ENCODE measurements at places on chromosomes 13 and 19. TPM values are rescaled to one million over a fixed set of nuclear protein-coding genes. Genes with fewer than 3 reads are reported as not detected.

Gene LRRC63
- not detected for polyA plus RNA-seq

Gene CDX2
- polyA plus RNA-seq: not detected

Gene DAND5
- polyA plus RNA-seq: not detected

Gene LGALS14
- not detected for polyA plus RNA-seq

Gene SLC25A30
- 14.3 TPM for polyA plus RNA-seq

Gene VSTM1
- polyA plus RNA-seq: not detected

Gene OR7E24
- not detected for polyA plus RNA-seq

Gene PCDH20
- polyA plus RNA-seq: not detected

Gene OBI1
- polyA plus RNA-seq: 9.4 TPM

Gene NBEA
- 1.3 TPM for polyA plus RNA-seq

Gene S1PR5
- polyA plus RNA-seq: 0.10 TPM

GRCh38 chr13:26762745-26763345, 2.3 kb upstream of the GPR12 start:
- DNase-seq: no peak

GRCh38 chr19:47826800-47827199, 5.1 kb downstream of the CRX start:
- DNase-seq: no peak

GRCh38 chr13:80462567-80462966, 121.6 kb upstream of the SPRY2 start:
- DNase-seq: no peak

DNA sequence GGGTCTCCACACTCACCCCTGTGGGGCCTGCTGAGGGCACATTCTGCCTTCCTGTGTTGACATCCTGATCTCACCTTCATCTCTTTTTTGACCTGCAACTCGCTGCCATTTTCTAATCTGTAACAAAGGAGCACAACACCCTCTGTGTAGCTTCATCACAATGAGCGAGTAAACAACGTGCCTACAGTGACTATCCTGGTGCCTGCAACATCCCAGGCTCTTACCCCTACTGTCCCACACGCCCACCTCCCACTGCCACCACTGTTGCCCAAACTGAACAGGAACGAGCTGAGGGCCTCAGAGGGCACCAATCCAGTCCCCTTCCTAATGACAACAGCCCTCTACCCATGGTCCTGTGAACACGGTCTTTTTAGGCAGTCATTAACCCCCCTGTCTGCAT, 102.2 kb upstream of the GJB6 start:
- DNase-seq: no peak

GRCh38 chr19:35534803-35535480, 1.7 kb downstream of the GAPDHS start:
- no peak for DNase-seq

GRCh38 chr19:6098574-6098973, 11.7 kb downstream of the RFX2 start:
- DNase-seq: no peak

- DNase-seq: no peak
These were observed 360 bp downstream of the DDX39A start for GRCh38 chr19:14418856-14419105.

DNA sequence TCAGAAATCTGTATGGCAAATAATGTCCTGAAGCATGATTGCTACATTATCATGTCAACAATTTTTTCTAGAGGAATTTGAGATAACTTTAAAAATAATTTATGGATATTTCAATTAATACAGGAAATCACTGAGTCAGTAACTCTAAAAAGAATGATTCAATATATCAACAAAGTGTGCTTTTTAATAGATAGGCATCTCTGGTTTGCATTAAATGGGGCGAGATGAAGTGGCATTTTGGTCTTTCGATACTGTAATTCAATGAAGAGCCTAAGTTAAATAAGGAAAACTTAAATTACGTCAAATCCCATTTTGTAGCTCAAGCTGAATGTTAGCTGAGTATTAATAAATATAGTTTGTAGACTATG, 342.8 kb downstream of the DACH1 start:
- DNase-seq: no peak

DNA sequence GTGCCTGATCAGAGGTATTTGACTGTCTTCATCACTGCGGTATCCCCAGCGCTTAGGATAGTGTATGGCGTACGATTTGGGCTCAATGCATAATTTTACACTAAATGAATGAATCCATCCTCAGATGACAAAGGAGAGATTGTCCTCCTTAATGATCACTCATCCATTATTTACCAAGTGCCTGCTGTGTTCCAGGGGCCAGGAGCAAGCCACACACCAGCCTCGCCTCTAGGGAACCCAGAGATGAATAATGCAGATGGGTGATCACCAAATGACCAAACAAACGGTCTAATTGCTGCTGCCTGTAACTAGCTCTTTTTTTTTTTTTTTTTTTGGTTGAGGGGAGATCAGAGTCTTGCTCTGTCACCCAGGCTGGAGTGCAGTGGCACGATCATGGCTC, 5.9 kb upstream of the GPR32 start:
- DNase-seq: no peak

DNA sequence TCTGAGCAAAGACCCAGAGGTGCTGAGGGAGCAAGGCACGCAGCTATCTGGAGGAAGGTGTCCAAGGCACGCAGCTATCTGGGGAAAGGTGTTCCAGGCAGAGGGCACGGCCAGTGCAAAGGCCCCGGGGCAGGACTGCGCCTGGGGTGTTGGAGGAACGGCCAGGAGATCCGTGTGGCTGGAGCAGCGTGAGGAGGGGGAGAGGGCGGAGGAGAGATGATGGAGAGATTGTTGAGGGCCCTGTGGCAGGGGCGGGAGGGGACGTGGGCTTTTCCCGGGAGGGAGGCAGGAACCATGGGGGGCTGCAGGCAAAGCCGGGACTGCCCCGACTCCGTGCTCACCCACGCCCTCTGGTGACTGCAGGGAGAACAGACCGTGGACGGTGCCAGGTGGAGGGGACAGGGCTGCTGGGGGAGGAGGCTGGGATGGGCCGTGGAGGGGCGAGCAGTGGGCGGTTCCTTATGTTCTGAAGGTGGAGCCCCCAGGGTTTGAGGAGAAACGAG, 13.3 kb upstream of the MISP start:
- DNase-seq: no peak

- no peak for DNase-seq
These were observed 66.7 kb downstream of the FOXO1 start for GRCh38 chr13:40599747-40600146.

GRCh38 chr19:54871696-54872095, 2.3 kb upstream of the FCAR start:
- no peak for DNase-seq

GRCh38 chr13:104487006-104487405, 1420.8 kb upstream of the SLC10A2 start:
- no peak for DNase-seq

DNA sequence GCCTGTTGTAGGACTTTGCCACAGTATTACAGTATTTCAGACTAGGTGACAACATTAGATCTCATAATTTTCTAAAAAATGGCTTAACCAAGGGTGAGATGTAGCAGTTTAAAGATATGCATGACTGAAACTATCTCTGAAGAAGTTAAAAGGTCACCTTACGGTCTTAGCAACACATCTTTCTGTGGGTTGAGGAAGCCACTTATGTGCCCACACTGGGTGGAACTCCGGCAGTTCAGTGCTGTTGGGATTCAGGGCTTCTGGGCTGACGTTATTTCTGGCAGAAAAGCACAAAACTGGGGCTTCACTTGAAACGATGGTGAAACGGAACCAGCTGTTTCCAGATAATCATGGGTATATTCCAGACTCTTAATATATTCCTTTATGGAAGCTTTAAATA, 697.3 kb downstream of the PCDH9 start:
- no peak for DNase-seq

DNA sequence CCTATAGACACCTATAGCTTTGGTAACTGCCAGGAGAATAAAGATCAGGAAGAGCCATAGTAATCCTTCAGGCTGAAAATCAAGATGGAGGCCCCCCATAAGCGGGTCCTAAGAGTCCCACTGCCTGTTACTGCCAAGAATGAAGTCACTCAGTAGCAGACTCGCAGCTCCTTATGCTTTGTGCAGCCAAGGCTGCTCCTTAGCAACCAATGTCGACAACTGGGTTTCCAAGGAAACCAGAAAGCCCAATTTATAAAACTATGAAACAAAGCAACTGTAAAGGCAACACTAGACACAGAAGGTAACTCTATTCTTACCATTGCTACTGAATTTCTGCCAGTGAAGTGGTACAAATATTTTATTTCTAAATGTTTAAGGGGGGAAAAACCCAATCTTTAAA, 56.5 kb downstream of the DCLK1 start:
- no peak for DNase-seq

GRCh38 chr13:20305587-20305986, 73.5 kb upstream of the GJB6 start:
- DNase-seq: no peak

DNA sequence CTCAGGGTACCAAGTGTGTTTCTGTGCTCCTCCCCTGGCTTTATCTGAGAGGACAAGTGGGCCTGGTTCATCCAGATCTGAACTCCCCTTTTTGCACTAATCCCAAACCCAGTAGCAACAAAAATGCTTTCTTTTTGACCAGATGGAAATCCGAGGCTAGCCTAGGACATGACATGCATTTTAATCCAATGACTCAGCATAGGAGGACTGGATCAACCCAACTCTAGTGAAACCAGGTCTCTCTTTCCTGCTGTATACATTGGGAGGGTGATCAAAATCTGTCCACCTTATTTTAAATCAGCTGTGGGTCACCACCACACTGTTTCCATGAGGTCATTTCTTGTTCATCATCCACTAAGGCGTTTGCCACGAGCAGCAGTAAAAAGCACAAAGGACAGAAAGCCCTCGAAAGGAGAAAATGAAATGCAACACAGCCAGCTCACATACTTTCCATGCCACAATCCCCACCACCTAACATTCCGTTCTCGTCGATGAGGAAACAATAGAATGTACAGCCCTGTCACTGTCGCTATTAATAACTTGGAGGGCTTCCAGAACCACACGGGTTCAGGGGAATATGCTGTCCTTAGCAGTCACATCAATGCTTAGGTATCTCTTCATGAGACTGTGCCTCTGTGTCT, 543.0 kb downstream of the IRS2 start:
- DNase-seq: peak; percentile 65

- DNase-seq: no peak
These were observed 59.2 kb upstream of the MEDAG start for GRCh38 chr13:30846866-30847265.

GRCh38 chr19:7242601-7243258, 51.5 kb downstream of the INSR start:
- DNase-seq: no peak

DNA sequence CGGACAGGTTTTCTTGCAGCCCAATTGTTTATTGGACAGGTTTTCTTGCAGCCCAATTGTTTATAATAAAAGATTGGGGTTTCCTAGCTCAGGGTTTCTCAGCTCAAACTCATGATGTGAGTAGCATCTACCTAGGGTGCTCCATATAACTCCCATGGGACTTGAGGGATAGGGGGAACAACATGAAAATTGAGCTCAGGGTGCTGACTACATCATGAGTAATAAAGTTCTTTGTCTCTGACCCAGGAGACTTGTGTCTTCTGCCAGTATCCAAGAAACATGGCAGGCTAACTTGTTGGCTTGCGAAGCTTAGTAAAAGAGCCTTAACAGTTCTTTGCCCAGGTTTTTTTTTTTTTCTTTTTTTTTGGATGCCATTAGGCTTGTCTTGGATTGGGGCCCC, 59.2 kb upstream of the MYCBP2 start:
- no peak for DNase-seq

DNA sequence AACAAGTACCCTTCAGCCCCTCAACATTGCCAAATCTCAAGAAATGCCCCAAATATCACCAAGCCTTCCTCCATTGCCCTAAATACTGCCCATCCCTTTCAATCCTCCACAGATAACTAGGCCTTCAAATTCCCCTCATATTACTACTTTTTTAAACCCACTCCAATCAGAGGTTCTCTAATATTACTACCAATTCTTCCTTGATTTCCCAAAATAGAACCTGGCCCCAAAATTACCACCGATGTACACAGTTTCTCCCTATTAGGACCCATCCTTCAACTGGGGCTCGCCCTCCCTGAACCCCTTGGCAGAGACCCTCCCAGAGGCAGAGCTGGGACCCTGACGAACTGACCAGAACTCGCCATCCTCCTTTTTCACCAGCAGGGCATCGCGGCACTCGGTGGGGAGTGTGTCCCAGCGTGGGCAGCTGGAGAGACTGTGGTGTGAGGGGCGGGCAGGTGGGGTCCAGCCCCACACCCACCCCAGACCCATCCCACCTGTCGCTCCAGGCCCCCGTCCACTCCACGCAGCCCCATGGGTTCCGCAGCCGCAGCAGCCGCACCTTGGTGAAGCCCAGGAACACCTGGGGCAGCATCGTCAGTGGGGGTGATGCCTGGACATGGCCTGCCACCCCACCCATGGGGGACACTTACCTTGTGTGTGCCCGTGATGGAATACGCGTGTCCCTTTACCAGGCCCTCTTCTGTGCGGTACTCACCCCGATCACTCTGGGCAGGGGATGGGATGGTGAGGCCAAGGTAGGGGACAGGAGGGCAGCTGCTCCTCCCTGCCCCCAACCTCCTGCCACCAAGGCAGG, 6.1 kb downstream of the CAPN12 start:
- DNase-seq: no peak

DNA sequence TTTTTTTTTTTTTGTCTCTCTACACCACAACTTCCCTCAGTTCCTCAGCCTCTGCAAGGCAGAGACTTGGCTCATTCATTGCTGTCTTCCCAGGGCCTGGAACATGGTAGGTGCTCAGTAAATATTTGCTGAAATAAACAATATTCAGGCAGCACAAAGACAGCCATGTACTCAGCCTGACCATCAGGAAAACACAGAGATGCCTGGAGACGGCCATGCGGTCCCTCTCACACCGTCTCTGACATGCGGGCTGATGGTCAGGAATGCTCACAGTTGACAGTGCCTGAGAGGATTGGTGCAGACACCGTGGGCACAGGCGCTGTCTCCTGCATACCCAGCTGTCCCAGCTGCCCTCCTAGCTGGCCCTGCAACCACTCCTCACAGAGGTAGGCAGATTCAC, 924 bp downstream of the PRAM1 start:
- no peak for DNase-seq

- DNase-seq: no peak
These were observed 25.0 kb downstream of the PLEKHJ1 start for GRCh38 chr19:2210987-2211740.
